Left lobe of liver (tissue), 2 donors: ENCODE measurements at places on chromosomes 7 and 10. TPM values are rescaled to one million over a fixed set of nuclear protein-coding genes. Genes with fewer than 3 reads are reported as not detected.

DNA sequence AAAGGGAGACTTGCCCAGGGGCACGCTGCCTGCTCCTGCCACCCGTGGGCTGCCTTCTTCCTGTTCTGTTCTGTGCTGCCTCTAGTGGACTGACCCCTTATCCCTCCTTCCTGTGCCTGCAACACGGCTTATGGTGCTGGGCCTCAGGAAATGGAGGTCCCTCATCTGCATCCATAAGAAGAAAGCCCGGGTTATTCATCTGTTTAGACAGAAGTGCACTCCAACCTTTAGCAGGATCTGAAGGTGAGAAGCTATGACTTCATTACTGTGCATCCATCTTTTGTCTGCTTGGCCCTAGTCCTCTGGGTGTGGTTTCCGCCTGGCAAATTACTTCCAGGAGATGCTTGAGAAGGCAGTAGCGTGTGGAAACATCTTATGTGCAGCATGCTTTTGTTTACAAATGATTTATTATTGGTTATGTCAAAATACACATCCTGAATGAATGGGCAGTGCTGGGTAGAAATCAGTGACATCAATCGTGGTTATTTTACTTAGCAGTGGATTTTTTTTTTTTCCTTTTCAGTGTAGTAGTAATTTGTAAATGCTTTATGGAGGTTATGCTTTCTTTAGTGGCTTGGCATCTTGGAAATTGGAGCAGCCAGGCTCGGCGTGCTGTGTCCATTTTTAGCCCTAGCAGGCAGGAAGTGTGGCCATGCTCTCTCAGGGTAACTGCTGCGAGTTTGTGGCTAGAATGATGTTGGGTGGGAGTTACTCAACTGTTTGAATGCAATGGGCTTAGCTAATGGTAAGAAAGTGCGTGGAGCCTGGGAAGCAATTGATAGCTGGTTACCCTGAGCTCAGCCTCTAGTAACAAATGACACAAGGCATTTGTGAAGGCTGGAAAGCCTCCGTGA, 12.7 kb downstream of the PTPRE start:
- DNase-seq: no peak

DNA sequence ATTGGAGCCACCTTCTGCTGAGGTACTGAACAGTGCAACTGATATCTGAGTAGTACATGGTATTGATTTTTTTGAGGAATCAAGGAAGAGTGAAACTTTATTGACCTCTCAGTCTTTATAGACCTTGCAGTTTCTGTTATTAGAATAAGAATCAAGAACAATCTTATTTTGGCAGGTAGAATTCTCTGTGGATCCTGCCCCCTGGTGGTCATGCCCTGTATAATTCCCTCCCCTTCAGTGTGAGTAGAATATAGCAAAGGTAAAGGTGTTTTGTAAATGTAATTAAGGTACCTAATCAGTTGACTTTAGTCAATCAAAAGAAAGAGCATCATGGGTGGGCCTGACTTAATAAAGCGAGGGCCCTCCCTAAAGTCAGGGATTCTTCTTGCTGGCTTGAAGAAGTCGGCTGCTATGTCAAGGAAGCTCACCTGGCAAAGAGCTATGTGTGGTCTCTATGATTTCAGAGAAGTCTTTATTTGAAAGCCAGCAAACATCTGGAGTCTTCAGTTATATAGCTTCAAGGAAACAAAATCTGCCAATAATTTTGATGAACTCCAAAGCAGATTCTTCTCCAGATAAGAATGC, 142.8 kb downstream of the LSM5 start:
- DNase-seq: no peak

GRCh38 chr7:134947831-134948230, 38.5 kb upstream of the AGBL3 start:
- no peak for DNase-seq

DNA sequence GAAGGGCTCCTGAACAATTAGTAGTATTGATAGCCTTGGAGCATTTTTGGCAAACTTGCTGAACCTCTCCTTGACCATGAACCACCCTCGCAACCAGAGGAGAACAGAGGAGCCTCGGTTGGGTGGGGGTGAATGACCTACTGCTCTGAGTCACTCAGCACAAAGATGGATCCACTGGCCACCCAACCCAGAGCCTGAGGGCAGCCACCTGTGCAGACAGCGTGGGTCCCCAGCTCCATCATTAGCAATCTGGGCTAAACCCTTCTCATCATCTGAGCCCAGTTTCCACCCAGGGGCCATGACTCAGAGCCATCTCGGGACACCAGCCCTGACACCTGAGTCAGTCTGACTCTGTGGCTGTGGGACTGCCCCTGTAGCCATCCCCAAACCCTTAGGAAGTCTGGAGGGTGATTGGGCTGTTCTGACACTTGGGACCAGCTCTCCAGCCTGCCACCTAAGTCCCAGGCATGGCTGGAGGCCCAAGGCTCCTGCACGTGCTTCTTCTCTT, 171.8 kb upstream of the GPR26 start:
- DNase-seq: no peak

GRCh38 chr10:10233229-10233628, 784.4 kb upstream of the CELF2 start:
- no peak for DNase-seq

DNA sequence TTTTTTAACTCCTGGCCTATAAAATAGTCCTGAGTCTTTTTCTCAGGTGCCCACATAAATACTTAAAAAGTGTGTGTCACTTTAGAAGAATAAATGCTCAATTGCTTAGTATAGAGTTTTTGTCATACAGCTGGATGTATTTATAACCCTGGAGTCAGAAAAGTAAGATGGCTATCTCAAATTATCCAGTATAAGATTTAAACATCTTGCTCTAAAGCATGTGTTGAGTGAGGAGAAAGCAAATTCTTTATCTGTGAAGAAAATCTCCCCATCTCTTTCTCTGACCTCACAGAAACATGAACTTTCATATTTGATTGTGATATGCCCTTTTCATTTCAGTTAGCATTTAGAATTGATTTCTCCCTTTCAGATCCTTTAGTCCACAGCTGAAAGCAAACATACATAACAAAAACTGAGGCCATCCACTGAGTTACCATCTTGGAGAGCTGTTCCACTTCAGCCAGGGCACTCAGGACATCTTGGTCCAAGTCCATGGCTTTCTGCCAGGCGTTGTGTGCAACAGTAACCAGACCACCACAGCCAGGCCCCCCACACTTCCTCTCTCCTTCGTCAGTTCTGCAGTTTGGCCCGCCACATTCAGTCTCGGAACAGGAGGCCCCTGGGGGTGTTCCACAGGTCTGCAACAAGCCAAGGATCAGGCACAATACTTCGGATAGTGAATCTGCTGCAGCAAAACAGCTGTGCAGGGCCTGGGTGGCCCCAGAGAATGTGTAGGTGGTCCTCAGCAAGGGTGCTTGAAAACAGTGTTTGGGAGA, 40.9 kb downstream of the DLD start:
- no peak for DNase-seq

- no peak for DNase-seq
These were observed 117.8 kb downstream of the TES start for GRCh38 chr7:116328161-116328560.

DNA sequence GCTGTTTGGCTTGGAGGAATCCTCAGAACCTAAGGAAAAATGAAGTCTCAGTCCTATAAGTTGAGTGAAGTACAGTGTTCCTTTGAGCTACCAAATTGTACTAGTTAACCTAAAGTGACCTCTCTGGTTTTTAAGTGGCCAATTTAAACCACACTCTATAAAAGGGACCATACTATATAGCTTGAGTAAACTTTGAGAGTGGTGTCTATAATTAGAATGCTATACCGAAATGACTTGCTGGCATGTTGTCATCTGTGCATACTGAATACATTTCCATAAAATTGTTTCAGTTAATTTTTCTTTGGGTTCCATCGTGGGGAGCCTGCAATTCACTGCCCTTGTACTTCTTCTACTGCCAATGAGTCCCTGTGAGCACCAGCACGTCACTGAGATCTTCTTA, 151.1 kb downstream of the DKK1 start:
- DNase-seq: no peak

GRCh38 chr7:23276376-23276775, 22.8 kb upstream of the MALSU1 start:
- DNase-seq: no peak

- DNase-seq: no peak
These were observed 11.1 kb downstream of the YWHAG start for GRCh38 chr7:76347710-76348109.

DNA sequence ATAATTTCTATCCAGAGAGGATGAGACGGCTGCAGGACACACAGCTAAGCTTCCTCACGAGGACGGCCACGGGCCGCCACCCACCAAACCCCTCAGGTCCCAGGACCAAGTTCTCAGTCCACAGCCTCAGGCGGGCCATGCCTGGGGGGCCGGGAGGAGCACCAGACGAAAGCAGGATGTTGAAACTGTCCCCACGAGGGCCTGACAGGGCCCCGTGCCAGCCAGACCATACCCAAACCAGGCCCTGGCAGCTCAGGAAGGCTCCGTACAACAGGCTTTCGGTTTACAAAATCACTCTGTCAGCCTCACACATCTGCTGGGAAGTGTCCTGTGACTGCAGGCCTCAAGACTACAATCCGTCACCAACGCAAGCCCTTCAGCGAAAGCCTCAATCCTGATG, 14.5 kb downstream of the TUBGCP2 start:
- no peak for DNase-seq

DNA sequence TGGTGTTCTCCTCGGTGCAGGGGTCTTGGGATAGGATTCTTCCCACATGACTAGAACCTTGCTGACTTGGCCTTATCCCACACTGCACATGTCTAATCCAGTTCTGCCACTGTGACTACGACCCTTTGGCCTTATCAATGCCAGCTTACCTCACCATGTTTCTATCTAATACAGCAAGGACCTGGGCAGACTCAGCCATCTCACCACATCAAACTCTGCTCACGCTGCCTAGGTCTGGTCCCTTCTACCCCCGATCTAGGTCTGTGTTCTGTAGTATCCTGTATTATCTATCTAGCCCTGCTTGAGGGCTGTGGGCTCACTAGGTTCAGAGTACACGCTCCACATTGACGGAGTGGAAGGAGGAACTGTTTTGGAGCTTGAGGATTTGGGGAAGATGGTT, 282.4 kb downstream of the HPSE2 start:
- DNase-seq: no peak

- DNase-seq: no peak
These were observed 28.7 kb downstream of the PRF1 start for GRCh38 chr10:70573599-70574506.

- peak; percentile 62 for DNase-seq
These were observed 1.1 kb downstream of the ARID5B start for GRCh38 chr10:61902445-61903220.

- DNase-seq: no peak
These were observed 348.0 kb downstream of the GPAM start for GRCh38 chr10:111835574-111835973.

DNA sequence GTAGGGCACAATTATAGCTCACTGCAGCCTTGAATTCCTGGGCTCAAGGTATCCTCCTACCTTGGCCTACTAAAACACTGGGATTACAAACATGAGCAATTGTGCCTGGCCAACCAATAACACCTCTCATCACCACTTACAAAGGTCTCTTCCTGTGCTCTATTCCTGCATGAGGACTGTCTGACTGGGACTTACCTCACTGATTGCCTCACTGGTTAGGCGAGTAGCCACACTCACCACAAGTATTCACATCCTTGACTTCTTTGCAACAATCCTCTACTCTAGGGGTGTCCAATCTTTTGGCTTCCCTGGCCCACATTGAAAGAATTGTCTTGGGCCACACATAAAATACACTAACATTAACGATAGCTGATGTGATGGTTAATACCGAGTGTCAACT, 22.6 kb upstream of the PDIA4 start:
- DNase-seq: no peak

- no peak for DNase-seq
These were observed 14.1 kb downstream of the ESYT2 start for GRCh38 chr7:158815083-158815799.

GRCh38 chr10:79943871-79944270, 5.0 kb downstream of the SFTPD start:
- DNase-seq: no peak

DNA sequence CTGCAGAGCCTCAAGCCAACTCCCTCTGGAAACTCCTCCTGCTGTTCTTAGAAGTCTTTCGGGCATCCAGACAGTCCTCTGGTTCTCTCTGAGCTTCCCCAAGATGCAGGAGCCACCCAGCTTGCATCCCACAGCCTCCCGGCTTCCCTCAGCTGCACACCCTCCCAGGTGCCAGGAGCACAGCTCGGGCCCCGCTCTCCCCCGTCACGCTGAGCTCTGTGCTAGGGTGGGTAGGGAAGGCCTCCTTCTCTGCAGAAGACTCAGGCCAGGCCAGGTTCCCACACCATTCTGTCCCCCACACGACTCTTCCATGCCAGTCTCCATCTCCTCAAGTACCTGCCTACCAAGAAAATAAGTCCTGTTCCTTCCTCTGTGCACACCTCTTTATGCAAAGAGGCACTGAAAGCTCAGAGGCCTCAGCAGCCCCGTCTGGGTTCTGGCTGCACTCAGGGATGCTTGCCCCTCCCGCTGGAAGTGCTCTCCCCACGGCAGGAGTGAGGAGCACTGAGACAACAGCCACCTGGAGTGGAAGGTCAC, 537.1 kb downstream of the PTPRN2 start:
- no peak for DNase-seq

DNA sequence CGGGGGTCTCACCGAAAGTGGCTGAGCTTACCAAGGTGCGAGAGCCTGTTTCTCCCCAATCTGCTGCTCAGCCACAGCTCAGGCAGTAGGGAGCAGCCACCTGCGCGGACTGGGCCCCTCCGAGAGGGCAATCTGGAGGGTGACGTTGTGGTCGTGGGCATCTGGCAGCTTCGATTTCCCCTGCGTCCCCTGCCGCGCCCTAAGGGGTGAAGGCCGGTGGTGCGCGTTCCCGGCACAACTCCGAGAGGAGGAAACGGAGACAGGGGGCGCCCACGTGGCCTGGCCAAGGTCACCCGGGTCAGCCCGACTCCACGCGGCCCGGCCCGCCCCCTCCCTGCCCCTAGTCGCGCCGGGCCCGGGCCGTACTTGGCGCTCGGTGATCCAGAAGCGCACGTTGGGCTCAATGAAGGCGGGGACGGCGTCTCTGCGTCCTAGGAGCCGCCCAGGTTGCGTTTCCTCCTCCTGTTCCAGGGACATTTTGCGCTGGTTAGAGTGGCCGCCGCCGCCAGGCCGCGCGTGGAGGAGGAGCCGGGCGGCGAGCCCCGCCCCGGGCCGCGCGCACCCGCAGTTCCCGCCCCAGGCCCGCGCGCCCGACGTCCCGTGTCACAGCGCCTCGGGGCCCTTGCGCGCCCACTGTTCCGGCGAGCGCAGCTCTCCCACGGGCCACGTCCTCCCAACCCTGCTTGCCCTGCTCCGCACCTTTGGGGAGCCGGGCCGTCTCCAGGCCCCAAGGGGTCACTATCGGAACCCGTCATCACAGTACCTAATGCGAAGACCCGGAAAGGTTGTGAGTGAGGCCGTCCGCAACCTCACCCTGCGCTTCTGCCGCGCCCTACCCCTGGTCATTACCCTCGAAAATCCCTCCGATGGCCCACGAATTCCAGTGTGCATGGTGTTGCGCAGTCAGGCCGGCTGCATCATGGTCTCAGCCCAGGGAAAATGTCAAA, at the start of gene SFXN4:
Gene SFXN4 (minus strand): TSS at position 544 of the 947 bp plus-strand sequence. CDS start 67 bp downstream, at position 477.
- peak; percentile 88 for DNase-seq

GRCh38 chr7:75739796-75740672, 1.3 kb upstream of the HIP1 start:
- no peak for DNase-seq

GRCh38 chr7:34453150-34453549, 204.9 kb upstream of the NPSR1 start:
- DNase-seq: no peak

The AEBP1 gene
- 9.4 TPM for total RNA-seq

The MBL2 gene
- total RNA-seq: 108 TPM

The KIF11 gene
- 0.38 TPM for total RNA-seq

The ARHGEF5 gene
- 11.6 TPM for total RNA-seq

The PGAM1 gene
- total RNA-seq: 151 TPM

The NUTM2E gene
- total RNA-seq: 0.08 TPM

The GTPBP10 gene
- 16.7 TPM for total RNA-seq

The SPDYE18 gene
- 0.60 TPM for total RNA-seq

The MET gene
- 32.2 TPM for total RNA-seq

The C10orf88 gene
- total RNA-seq: 1.9 TPM

The FKBP6 gene
- total RNA-seq: not detected
